ENCODE measurements at places on chromosomes 2 and 18.

DNA sequence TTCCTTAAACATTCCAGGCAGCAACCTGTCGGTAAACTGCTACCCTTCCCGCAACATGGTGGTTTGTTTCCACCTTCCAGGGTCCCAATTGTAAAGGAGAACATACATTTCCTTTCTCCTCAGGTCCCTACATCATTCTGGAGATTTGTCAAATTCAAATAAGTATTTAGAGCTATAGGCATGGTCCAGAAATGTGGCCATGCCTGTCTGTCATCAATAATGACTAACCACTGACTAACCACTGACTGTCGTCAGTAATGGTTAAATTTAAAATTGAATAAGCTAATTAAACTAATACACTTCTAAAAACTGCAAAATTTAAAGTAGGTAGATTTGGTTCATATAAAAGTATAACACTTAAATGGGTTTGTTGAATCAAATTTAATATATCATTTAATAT lies 984.0 kb upstream of the SLC39A10 start:
- DNase-seq, result no peak

GRCh38 chr2:7961550-7961949 lies 720.3 kb upstream of the ID2 start:
- DNase-seq, result no peak

DNA sequence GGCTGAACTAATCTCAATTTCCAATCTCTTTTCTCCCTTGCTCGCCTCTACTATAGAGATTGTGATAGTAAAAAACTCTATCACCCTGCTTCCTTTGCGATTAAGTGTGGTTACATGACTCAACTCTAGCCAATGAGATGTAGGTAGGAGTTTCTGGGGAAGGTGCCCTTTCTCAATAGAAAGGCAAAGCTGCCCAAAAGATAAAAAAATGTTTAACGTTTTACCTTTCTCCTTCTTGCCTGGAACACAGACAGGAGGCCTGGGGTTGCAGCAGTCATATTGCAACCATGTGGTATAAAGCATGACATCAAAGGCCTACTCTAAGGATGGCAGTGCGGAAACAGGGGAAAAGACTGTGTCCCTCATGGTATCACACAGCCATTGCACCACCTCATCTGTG lies 31.5 kb downstream of the TMEM37 start:
- no peak for DNase-seq

DNA sequence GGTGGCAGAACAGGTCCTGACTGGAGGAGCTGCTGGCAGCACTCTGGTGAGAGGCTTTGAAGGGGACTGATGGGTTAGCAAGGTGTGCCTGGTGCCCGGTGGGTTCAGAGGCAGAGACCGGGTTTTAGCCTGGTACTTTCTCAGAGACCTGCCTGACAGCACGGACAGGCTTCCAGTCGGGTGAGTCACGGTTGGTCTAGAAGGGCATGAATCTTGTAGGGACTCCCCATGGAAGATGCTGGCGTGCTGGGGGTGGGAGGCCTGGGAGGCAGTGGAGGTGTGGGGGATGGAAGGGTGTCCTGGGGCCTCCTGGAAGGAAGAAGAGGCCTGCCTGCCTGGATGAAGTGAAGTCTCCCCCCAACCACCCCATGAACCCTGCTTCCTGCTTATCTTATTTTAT lies 52.6 kb downstream of the ACKR3 start:
- no peak for DNase-seq

DNA sequence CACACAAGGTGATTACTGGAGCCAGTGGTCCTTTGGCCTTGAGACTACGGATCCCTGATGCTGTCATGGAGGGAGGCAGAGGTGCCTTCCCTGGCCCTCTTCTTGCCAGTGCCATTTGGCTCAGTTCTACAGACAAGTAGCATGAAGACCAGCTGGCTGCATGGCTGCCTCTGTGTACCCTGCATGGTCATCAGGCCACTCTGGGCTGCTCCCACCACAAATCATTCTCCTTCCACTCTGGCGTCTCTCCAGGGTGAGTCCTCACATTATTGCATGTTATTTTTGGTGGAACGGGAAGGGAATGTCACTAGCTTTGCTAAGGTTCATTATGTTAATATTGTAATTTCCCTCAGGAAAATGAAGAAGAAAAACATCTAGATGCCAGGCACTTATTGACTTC lies 229.8 kb downstream of the VAPA start:
- no peak for DNase-seq

DNA sequence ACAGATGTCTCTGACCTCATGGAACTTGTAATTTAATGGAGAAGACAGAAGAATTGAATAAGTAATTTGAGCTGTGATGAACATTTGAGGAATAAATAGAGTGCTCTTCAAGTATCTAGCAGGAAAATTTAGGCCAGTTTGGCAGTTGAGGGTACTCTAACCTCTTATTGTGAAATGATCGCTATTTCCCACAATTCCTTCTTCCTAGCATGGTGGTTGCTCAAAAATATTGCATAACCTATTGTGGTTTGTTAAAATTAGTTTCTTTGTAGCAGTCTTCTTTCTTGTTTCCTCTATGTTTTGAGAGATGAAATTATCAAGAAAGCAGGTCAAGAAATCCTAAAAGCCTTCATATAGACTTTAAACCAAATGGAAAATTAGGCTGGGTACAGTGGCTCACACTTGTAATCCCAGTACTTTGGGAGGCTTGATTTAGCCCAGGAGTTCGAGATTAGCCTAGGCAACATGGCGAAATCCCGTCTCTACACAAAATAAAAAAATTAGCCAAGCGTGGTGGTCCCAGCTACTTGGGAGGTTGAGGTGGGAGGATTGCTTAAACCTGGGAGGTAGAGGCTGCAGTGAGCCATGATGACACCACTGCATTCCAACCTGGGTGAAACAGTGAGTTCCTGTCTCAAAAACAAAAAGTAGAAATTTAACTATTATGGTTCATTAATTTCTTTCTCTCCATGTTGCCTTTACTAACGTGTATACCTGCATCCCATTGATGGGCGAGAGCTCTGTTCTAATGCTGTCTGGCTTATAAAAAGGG lies 58.7 kb downstream of the RBKS start:
- peak; percentile 47 for DNase-seq

GRCh38 chr2:158189526-158189925 lies 87.8 kb downstream of the UPP2 start:
- DNase-seq, result no peak

GRCh38 chr2:28333606-28334526 lies 58.8 kb upstream of the FOSL2 start:
- no peak for DNase-seq

DNA sequence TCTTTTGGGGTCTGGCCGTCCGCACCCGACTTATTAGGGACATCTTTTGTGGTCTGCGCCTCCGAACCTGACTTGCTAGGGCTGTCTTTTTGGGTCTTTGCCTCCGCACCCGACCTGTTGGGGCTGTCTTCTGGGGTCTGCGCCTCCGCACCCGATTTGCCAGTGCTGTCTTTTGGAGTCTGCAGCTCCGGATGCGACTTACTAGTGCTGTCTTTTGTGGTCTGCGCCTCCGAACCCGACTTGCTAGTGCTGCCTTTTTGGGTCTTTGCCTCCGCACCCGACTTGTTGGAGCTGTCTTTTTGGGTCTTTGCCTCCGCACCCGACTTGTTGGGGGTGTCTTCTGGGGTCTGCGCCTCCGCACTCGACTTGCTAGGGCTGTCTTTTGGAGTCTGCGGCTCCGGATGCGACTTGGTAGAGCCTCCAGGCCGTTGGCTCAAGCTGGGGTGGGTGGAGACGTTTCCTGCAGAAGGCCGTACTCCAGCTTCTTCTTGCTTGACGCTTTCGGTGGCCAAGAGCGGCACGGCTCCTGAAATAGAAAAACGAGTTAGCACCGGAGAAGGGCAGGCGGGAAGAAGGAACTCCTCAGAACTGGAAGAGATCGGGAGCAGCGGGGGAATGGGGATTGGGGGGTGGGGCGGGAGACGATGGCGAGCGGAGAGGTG lies 498 bp downstream of the TGOLN2 start:
- peak; percentile 71 for DNase-seq

DNA sequence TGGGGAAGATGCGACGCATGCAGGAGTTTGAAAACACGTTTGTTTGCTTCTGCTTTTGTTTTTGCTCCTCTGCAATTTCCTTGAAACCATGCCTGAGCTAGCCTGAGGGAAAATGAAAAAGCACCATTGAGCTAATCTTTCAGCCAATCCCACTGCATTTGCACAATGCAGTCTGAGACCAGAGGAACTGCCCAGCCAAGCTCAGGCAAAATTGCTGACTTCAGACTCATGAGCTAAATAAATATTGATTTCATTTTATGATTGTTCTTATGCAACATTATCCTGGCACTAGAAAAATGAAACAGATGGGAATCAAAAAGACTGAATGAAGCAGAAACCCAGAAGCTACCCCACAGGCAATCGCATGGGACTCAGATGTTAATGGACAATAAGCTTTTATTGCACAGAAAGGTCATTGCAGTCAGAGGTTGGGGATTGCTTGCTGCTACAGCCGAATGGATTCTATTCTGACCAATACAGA lies 37.0 kb downstream of the TPRKB start:
- no peak for DNase-seq

DNA sequence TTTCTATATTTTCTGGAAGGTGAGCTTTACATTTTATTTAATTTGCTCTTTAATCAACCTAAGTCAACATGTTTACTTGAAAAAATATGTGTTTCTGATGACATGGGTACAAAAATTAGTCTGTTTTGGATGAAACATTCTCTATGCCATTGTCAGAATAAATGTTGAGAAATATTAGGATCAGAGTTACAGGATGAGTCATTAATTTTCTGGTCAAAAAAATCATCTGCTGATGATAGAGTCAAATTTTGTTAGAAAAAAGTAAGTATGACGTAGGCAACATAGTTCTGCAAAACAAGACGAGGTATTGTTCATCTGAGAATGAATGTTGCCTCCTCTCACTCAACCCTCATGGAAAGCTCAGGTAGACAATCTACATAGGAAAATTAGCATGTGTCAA lies 107.6 kb upstream of the CAVIN2 start:
- peak; percentile 28 for DNase-seq

GRCh38 chr18:8834881-8835280 lies 129.5 kb downstream of the MTCL1 start:
- no peak for DNase-seq

GRCh38 chr18:27377251-27377650 lies 192.1 kb upstream of the CHST9 start:
- DNase-seq, result no peak

GRCh38 chr2:151049746-151050145 lies 211.9 kb downstream of the RBM43 start:
- no peak for DNase-seq

DNA sequence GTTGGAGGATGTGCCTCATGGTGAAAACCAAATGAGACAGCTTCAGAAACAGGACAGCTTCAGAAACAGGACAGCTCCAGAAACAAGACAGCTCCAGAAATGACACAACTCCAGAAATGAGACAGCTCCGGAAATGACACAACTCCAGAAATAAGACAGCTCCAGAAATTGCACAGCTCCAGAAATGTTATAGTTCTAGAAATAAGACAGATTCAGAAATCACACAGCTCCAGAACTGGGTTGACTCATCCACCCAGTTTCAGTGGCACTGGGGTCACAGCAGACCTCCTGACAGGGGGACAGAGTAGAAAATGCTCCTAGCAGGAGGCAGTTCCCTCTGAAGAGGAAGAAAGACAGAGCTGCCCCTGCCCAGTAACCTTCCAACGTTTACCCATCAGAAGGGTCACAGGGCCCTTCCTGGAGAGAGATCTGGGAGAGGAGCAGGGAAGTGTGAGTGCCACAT lies 26.9 kb upstream of the COL6A3 start:
- no peak for DNase-seq

GRCh38 chr18:42641996-42642395 lies 473.5 kb downstream of the RIT2 start:
- DNase-seq, result no peak

GRCh38 chr2:128287780-128288735 lies 30.6 kb downstream of the HS6ST1 start:
- DNase-seq, result no peak

- no peak for DNase-seq
Measured at GRCh38 chr2:144730711-144731110, 210.8 kb upstream of the ZEB2 start.

DNA sequence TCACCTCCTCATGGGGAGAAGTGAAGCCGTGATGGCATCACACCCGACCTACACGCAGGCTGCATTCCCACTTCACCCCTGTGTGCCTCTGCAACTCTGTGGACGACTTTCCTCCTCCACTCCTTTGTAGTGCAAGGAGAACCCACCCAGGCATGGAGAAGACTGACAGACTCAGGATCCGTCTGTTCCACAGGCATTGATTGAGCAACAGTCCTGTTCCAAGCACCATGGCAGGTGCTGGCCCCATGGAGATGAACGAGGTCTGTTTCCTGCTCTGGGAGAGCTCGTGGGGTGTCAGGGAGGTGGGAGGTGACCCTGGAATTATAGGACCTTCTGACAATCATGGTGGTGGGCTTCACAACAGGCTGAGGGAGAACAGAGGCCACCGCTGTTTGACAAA lies 284.7 kb upstream of the HDAC4 start:
- DNase-seq, result no peak

DNA sequence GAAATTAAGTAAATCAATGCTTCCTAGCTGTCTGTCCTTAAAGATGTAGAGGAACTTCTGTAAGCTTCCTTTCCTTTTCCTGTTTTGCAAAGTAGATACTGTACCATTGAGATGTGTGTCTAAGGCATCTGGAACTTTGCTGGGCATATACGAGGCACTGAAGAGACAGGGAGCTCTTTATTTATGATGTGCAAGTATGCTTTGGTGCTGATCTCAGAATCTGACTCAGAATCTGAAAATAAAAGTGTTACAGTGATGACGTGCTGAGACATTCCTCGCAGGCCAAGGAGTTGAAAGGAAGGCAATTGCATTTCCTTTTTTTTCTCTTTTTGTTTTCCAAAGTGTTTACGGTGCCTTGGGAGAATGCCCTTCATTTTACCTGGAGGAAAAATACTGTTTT lies 230.9 kb upstream of the RGPD4 start:
- DNase-seq, result peak; percentile 49

DNA sequence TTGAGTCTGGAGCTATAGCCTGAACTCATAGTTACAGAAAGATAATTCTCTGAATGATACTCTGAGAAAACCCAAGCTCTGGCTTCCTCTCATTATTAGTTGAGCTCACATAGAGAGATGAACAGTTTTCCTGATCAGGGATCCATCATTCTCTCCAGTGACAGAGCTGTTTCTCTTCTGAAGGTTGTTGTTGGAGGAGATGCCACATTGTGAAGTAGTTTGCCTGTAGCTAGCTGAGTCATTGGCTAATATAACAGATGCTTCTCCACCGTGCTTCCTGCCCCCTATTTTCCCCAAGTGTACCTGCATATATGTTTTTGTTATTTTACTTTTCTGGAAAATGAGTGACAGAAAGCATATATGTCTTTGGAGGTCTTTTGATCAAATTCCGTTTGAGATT lies 64.6 kb downstream of the OSBPL6 start:
- DNase-seq, result no peak

DNA sequence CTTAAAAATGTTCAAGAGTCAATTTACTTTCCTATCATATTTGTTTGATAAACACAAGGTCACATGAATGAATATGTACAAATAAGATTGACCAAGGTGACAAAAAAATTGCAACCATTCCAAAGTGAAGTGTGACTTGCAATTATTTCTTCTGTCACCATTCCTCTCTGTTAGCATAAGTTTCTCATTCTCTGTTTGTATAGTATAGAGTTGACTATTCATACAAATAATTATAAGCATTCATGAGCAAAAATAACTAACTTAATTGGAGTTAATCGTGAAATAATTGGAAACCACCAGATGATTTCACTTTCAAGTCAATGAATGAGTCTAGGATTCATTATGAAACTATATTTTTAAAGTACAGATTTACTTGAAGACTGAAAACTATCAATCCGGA lies 42.1 kb downstream of the PGAP1 start:
- no peak for DNase-seq

- DNase-seq, result no peak
Measured at GRCh38 chr2:45721150-45721549, 69.7 kb downstream of the PRKCE start.

- DNase-seq, result no peak
Measured at GRCh38 chr18:76920974-76921373, 98.6 kb downstream of the ZNF236 start.

Data from GM03348 (cell line).